ENCODE measurements at places on chromosomes 7 and 10. TPM values are rescaled to one million over a fixed set of nuclear protein-coding genes. Genes with fewer than 3 reads are reported as not detected.

The FAM131B gene
- polyA plus RNA-seq = not detected

The ZKSCAN1 gene
- polyA plus RNA-seq = 47.0 TPM

The LRRC18 gene
- not detected for polyA plus RNA-seq

The PALD1 gene
- polyA plus RNA-seq = 0.10 TPM

The STEAP1 gene
- not detected for polyA plus RNA-seq

The UBE2D4 gene
- 13.4 TPM for polyA plus RNA-seq

The RET gene
- polyA plus RNA-seq = not detected

The PNLIPRP3 gene
- not detected for polyA plus RNA-seq

The SDHAF3 gene
- polyA plus RNA-seq = 42.9 TPM

The C10orf53 gene
- not detected for polyA plus RNA-seq

The AKR1C4 gene
- not detected for polyA plus RNA-seq

The SCART1 gene
- polyA plus RNA-seq = 0.03 TPM

The GCC1 gene
- polyA plus RNA-seq = 9.3 TPM

The CCDC146 gene
- 0.98 TPM for polyA plus RNA-seq

The BMPER gene
- not detected for polyA plus RNA-seq

The SLC13A4 gene
- polyA plus RNA-seq = not detected

The MACC1 gene
- 0.08 TPM for polyA plus RNA-seq

The VIPR2 gene
- not detected for polyA plus RNA-seq

The TLX1 gene
- polyA plus RNA-seq = not detected

The GPR15LG gene
- not detected for polyA plus RNA-seq

The ABCB4 gene
- polyA plus RNA-seq = not detected

The SOSTDC1 gene
- polyA plus RNA-seq = not detected

The MAD1L1 gene
- 314 TPM for polyA plus RNA-seq

The PANK1 gene
- polyA plus RNA-seq = 0.95 TPM

The HABP2 gene
- not detected for polyA plus RNA-seq

The TMEM139 gene
- polyA plus RNA-seq = 0.46 TPM

The TFPI2 gene
- polyA plus RNA-seq = not detected

All from naive thymus-derived CD4-positive, alpha-beta T cell (primary cell).